SW 1271 (cell line): ENCODE measurements at places on chromosomes 12 and 14.

DNA sequence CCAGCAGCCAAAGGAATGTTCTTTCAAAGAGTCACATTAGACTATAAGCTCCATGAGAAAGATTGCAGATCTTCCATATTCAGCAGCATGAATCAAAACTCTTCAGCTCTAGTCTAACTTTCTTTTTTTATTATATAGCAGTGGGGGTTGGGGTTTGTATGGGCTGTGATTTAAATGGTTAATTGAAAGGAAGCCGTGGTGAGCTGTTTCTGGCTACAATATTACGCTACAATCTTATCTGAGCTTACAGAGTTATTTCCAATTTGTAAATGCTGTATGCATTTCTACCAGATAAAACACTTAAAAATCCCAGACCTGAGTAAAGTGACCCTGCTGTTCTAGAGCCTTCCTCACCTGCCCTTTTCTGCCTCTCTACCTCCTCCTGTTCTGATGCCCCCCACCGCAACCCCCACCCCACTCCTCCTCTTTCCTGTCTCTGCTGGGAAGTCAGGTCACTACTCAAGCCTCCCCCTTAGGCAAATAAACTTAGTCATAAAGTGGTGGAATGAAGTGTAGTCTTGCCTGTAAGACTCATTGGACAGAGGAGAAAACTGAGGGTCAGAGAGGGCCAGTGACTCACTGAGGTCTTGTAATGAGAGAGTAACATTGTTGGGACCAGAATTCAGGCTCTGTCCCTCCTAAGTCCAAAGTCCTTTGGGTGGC is 1089.5 kb downstream of the BCL11B start:
- DNase-seq = no peak

- no peak for DNase-seq
These were observed 78.8 kb downstream of the C12orf75 start for GRCh38 chr12:105409279-105409678.

DNA sequence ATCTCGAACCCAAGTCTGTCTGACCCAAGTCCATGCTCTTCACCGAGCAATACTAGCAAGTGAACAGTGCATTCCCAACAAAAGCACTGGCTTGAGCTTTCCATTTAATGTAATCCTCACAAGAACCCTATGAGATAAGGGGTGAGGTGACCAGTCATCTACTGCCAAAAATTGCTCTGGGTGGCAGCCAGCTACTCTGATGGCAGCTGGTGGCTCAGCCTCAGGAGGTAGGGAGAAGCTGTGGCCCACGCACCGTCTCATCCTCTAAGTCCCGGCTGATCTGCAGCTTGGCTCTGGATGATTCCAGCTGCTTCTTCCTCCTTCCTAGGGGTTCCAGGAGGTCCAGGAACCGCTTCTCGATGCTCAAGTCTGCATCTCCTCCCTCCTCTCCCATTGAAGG is 75.2 kb downstream of the PLEKHG3 start:
- DNase-seq = no peak

DNA sequence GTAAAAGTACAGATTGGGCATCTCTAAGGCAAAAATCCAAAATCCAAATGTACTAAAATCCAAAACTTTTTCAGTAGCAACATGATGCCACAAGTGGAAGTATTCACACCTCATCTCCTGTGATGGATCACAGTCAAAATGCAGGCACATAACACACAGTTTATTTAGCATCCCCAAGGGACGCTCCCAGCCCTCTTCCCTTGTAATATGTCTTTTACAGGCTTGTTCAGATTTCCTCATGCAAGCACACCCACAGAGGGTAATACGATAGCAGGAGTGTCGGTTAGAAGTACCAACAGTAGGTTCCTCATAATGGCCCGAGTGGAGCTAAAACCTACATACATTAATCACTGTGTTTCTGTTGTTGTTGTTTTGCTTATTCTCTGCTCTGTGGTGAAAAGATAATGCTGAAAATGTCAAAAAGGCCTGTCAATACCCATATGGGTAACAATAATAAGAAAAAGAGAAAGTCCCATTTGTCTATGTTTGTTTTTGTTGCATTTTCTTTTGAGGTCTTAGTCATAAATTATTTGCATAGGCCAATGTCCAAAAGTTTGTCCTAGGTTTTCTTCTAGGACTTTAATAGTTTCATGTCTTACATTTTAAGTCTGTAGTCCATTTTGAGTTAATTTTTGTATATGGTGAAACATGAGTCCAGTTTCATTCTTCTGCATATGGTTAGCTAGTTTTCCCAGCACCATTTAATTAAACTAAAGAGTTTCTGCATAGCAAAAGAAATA is 133.1 kb downstream of the LRIG3 start:
- DNase-seq = no peak

DNA sequence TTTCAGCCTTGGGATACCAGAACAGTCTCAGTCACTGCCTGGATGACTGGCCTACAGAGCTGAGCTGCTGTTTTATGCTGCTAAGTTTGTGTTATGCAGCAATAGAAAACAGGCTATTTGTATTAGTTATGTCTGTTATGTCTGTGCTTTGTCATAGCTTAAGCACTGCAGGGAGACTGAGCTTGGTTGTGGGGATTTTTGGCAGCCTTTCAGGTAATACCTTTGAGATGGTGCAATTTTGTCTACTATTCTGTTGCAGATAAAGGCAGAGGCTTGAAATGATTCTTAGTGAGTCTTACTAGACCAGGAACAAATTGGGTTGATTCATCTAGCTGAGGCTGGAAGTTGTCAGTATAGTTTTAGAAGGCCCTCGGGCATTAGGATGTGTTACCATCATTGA is 201.3 kb upstream of the RBM19 start:
- no peak for DNase-seq

DNA sequence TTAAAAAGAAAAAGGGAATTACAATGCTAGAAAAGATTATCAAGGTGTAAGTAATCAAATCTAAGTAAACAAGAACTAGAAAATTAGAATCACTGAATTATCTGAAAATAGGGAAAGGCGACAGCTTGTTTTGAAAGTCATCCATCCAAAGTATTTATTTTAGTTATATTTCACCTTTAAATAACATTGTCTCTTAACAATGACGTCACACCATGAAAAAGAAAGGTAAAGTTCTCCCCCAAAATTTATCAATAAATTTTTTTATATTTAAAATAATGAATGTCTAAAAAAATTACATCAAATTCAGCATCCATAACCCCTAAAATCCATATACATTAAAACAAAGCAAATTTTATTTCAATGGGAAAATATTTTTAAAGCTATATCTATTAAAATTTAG is 223.2 kb downstream of the RERGL start:
- no peak for DNase-seq

- no peak for DNase-seq
These were observed 7.3 kb downstream of the BCL7A start for GRCh38 chr12:122028905-122029560.

- no peak for DNase-seq
These were observed 751 bp downstream of the P3H3 start for GRCh38 chr12:6828781-6829535.

DNA sequence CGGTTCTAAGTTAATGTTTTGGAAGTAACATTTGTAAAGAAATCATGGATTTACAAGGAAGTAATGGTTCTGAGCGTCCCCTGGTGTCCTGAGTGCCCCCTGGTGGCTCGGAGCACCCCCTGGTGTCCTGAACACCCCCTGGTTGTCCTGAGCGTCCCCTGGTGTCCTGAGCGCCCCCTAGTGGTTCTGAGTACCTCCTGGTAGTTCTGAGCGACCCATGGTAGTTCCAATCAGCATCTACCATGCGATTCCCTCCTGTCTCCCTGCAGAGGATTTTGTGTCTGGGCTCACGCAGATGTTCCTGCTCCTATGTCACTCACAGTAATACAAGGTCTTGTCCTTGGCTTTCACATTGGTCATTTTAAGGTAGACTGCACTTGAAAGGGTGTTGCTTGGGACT is 1352.9 kb downstream of the TMEM121 start:
- DNase-seq = peak; percentile 13

DNA sequence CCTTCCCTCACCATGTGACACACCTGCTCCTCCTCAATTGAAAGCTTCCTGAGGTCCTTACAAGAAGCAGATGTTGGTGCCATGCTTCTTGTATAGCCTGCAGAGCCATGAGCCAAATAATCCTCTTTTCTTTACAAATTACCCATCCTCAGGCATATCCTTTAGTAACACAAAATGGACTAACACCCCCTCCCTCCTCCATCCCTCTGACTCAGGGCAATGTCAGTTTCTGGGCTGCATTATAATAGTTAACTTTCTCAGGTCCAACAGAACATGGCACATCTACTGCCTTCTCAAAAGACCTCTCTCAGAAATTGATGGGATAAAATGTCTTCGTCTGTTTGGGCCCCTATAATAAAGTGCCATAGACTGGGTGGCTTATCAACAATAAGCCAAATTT is 287.0 kb downstream of the DPF3 start:
- DNase-seq = no peak

DNA sequence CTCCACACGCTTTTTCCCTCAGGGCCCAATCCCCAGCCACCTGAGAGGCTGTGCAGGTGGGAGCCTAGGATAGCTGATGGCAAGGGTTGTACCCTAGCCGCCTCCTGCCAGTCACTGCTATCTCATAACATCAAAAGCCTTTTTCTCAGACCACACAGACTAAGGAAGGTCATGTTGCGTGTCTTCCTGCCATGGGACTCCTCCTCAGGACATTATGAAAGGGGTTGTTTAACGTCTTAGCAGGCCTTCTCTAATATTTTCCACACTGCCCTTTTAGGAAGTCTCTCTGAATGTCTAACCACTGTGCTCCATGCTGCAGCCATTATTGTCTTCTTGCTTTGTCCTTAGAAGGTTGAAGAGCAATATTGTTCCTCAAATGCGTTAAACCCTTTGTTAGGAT is 7.6 kb upstream of the SMUG1 start:
- DNase-seq = no peak

- DNase-seq = no peak
These were observed 165.8 kb downstream of the PPM1H start for GRCh38 chr12:62769076-62769619.

DNA sequence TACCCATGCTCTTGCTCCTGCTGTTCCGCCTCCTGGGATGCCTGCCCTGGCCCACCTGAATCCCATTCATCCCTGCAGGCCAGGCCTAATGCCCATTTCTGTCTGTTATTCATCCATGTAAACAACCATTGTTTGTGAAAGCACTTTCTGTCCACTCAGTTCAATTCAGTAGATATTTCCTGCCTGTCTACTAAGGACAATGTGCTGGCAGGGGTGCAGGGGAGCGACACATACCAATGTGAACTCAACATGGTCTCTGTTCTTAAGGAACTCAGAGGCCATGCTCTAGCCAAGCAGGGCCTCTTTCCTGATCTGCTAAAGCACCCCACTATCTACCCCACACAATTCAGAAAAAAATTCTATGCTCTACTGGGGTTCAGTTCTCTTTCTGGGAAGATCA is 88.5 kb upstream of the ZFP36L1 start:
- no peak for DNase-seq

GRCh38 chr12:57816001-57816854 is 2.3 kb downstream of the AVIL start:
- no peak for DNase-seq

DNA sequence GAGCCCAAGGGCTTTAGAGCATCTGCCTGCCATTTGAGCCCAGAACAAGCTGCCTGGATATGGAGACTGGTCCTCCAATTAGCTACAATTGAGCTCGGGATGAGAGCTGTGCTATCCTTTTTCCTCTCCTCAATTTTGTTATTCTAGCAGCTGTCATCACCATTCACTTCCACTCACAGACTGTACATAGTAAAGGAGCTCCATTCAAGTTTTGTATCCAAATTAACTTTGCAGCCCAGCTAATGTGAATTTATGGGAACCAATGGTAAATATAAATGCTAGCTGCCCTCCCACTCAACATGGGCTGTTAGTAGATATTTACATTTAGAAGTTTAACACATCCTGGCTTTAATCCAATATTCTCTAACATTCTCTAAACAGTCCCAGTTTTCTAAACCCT is 44.6 kb downstream of the BMP4 start:
- DNase-seq = no peak

- DNase-seq = no peak
These were observed 25.0 kb downstream of the METAP2 start for GRCh38 chr12:95498968-95499367.

GRCh38 chr14:88426271-88426670 is 40.8 kb downstream of the SPATA7 start:
- no peak for DNase-seq

DNA sequence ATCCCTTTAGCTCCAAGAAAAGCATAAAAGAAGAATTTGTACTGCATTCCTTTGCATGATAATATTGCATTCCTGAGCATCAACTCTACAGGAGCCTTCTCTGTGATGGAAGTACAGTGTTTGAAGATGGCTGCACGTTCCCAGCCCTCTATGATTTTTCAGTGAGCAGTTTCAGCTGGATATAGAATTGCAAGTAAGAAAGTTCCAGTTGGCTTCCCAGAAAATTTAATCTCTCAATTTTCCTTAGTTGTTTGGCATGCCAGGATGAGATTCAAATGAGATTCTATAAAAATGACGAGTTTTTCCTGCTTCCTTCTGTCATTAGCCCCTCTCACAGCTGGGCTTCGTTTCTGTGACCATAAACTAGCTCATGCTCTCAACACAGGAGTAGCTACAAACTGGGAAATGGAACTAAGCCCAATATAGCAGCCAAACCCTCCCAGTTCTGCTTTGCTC is 109.9 kb downstream of the TTC8 start:
- DNase-seq = no peak

- no peak for DNase-seq
These were observed 388.5 kb downstream of the TMEM121 start for GRCh38 chr14:105914738-105915385.

DNA sequence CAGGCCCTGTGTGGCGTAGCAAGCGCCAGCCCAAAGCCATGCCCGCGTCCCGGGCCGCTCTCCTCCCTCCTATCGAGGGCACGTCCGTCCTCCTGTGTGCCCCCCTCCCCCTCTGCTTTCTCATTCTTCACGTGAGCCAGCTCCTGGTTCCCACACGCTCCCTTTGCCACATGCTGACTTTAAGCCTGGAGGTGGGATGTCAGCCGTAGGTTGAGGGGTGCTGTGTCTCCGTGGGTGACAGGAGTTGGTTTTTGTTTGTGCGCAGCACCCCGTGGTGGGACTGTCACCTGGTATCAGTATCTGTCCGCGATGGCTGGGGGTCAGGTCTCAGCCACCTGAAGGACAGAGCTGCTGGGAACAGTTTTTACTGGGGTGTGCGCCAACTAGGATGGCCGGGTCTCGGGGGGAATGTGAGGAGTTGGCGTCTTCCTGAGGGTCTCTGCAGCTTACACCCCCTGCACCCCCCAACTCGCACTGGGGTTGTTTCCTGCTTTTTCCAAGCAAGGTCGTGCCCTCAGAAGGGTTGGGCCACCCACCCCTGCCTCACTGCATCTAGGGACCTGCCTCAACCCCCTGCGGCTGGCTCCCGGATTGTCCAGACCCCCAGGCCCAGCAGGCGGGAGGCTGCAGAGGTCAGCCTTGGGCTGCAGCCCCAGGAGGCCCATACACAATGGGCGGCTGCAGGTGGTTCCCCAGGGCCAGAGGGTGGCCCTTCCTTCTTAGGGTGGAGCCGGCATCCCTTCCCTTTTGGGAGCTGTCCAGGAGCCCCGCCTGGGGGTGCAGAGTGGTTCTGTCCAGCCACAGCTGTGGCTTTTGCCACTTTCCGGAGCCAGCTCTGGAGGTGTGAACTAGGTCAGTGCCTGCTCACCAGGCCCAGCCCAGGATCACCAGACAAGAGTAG is 7.3 kb downstream of the ULK1 start:
- no peak for DNase-seq
